Hematopoietic multipotent progenitor cell treated with erythropoietin and hydrocortisone succinate and interleukin-3 and kit ligand, for 15 days (in vitro differentiated cells): ENCODE measurements at places on chromosomes 3 and 15.

DNA sequence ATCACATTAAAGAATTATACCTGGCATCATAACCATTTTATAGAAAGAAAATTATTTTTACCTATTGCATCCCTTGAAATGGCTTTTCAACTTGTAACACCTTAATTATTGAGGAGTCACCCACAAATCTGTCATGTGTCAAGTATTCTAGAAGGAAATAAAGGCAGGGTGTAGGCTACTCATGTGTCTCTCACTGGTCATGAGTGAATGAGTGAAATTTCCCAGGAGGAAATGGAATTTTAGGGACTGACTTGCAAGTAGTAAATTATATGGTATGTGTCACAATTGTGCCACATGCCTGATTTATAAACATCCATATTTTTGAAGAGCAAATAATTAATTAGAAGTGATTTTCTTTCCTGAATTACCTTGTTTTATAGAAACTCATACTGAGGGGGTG lies 310.5 kb upstream of the ADAMTS9 start:
- DNase-seq, result no peak

- DNase-seq, result peak; percentile 14
These were observed 19.1 kb downstream of the ST6GAL1 start for GRCh38 chr3:186949281-186949982.

GRCh38 chr3:36695113-36695768 lies 69.1 kb downstream of the DCLK3 start:
- DNase-seq, result no peak

DNA sequence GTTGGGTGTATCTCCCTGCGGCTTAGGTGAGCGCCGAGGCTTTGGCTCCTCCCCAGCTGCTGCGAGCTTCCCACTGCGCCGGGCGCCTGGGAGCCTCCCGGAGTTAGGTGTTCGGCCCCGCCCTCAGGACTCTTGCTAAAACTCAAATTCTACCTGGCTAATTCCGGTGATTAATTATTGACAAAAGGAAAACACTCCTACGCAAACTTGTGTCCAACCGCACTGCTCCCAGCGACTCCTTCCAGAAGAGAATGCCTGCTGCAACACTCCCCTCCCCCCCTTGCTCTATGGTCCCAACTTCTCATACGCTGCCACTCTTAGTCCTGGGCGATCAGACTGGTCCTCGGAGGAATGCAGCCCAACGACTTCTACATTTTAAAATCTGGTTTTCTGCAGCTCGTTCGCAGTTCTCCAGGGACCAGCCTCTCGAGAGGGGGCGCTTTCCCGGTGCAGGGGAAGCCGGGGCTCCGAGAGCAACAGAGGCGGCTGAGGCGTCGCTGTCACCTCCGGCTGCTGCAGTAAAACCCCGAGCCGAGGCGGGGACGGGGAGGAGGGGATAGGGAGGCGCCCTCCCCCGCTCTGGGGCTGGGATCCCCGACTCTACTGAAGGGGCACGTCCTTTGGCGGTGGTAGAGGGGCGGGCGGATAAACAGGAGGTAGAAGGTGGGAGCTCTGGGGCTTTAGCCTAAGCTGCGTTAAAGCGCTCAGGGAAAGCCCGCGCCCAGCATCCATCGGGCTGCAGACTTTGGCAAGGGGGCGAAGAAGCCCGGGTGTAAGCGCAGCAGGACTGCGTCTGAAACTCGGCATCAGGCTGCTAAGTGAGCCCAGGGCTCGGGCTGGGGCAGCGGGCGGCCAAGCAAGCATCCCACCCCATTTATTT lies at the start of gene SPTSSB:
Gene SPTSSB (minus strand): TSS at position 77 of the 880 bp plus-strand sequence. CDS start 25,194 bp downstream, outside the sequence.
- DNase-seq, result no peak

- peak; percentile 21 for DNase-seq
These were observed 51.3 kb downstream of the TBL1XR1 start for GRCh38 chr3:177145954-177146353.
